ENCODE measurements at places on chromosomes 7 and 10.

- peak; percentile 29 for DNase-seq
These were observed 123.1 kb downstream of the PLCE1 start for GRCh38 chr10:94116848-94117247.

DNA sequence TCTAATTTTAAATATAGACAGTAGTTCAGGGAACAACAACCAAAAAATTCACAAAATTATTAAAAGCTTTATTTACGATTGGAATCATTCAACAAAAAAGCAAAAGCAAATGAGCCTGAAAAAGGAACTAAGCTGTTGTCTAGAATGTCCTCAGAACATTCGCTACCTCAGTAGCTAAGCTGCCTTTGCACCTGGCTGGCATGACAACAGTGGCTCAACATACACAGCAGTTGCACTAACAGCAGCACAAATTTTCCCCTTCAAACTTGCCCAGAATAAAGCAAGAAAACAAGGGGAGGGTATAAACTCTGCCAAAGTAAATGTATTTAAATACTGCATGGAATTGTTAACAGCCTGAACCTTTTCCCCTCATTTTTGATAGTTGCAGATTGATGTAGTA lies 70.4 kb upstream of the GRID1 start:
- no peak for DNase-seq

- DNase-seq: no peak
These were observed 1.3 kb downstream of the ZNF503 start for GRCh38 chr10:75400163-75400770.

GRCh38 chr7:66921918-66922486 lies 977 bp downstream of the TMEM248 start:
- no peak for DNase-seq

- DNase-seq: peak; percentile 76
These were observed 54.3 kb downstream of the EGFR start for GRCh38 chr7:55073051-55073511.

DNA sequence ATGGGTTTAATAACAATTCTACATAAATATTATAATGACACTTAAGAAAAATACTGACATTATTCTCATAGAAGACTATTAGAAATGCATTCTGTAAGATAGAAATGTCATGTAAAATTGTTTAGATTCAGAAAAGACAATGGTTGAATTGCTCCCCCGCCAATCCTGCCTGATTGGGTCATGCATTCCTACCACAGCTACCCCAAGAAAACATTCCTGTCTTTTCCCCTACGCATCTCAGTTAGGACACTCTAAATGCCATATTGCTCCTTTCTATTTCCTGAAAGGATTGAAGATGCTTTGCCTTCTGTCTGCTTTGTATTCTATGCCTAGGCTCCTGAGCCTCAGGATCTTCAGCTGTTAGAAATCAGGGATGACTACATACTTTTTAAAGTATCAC lies 109.4 kb downstream of the DGKB start:
- DNase-seq: no peak

- peak; percentile 64 for DNase-seq
These were observed 305.1 kb upstream of the PITRM1 start for GRCh38 chr10:3477683-3478082.

DNA sequence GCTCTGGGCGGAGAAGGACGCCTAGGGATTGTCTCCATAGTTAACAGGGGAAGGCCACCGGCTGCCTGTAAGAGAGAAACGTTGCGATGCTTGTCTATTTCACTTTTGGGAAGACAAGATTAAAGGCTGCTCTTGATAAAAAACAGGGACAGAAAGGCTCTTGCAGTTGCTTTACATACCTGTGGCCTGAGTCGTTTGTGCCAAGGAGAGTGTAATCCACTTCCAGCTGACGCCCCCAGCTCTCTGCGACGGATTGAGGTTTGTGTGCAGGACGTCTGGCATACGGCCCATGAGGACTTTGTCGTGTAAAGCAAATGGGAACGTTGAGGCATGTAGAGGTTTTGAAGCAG lies 1.1 kb downstream of the MAP3K8 start:
- DNase-seq: peak; percentile 53

DNA sequence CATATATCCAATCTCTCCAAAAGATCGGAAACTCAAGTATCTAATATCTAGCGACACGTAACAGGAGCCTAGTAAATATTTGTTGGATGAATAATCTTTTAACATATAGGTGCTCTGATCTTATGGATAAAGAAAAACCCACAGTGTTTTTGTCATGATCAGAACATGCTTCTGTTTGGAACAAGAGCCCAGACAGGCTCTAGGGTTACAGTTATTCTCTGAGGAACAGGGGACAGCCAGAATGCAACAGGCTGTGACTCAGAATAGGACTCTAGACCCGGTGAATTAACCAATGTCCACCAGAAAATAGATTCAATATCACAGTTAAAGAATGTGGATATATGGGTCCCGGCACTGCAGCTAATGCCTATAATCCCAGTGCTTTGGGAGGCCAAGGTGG lies 296.1 kb upstream of the FZD8 start:
- no peak for DNase-seq

DNA sequence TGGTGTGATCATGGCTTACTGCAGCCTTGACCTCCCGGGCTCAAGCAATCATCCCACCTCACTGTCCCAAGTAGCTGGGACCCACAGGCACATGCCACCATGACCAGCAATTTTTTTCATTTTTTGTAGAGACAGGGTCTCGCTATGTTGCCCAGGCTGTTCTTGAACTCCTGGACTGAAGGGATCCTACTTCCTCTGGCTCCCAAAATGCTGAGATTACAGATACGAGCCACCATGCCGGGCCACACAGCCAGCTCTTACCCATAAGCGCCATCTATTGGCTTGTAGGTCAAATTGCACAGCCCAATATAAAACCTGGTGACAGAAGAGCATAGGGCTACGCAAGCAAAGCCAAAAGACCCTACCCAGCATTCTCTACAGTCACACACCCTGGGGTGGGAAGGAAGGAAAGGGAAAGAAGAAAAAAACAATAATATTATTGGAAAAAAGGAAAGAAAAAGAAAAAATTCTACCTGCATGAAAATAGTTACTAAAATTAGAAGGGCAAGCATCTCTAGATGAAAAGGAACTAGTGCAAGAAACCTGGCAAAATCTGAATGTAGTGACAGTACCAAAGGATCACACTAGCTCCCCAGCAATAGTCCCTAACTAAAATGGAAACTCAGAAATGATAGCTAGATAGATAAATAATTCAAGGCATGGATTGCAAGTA lies 29.4 kb upstream of the AMPH start:
- peak; percentile 49 for DNase-seq

DNA sequence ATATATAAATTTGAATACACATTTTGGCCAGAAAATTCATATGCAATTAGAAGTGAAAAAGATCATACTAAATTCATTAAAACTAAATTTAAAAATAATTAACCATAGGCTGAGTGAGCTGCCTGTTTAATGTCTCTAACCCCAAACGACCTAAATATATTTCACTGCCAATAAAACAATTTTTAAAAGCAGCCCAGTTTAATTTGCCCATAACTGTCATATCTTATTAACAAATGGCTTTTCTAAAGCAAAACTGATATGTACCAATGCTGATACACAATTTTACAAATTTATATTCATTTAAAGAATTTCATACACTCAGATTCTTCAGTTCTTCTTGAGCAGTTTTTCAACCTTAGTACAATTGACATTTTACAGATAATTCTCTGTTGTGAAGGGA lies 99.9 kb downstream of the CACNA2D1 start:
- no peak for DNase-seq

DNA sequence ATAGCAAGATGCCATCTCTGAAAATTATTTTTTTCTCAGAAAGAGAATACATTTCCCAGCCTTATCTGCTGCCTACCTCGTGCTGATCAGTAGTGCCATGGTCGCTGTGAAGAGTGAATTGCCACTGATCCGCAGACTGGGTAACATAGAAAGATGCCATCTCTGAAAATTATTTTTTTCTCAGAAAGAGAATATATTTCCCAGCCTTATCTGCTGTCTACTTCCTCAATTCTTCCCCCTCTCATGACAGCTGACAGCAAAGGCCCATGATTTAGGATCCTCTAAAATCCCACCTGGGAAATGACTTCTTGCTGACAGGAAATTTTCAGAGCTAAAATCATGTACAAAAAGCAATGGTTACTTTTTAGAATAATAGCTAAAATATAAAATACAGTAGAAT lies 92.5 kb upstream of the AHR start:
- no peak for DNase-seq

DNA sequence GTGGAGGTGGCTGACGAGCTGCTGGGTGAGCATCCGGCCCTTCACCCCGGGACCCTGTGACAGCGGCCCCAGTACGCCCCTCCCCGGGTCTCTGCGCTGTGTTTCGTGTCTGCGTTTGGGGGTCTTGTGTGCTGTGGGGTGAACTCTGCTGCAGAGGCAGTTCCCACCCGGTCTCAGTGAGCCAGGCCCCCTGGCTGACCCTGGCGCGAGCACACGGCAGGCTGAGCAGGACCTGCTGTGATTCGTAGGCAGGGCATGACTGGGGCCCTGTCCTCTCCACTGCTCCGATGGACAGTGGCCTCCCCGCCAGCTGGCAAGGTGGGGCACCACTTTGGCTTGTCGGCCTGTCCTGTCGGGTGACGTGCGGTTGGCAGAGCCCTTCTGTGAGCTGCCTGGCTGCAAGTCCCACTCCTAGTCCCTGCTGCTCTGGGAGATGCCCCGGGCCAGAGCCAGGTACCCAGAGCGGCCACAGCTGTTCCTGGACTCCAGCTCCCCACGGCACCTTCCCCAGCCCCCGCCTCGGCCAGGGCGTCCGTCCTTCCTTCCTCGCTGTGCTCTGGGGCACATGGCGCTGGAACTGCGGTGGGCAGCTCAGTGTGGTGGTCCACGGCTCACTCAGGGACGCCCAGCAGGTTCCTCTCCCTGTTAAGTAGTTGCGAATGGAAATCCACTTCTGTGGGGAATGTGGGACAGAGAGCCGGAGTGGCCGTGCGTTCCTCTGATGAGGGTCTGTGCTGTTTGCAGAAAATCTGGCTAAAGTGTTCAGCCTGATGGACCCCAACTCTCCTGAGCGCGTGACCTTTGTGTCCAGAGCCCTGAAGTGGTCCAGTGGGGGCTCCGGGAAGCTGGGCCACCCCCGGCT lies 10.5 kb downstream of the GET4 start:
- no peak for DNase-seq

GRCh38 chr7:66771795-66772194 lies 31.3 kb downstream of the RABGEF1 start:
- DNase-seq: no peak

Measured in RCC 7860 (cell line).